Activated gamma-delta T cell treated with anti-CD3 and anti-CD28 coated beads, Interleukin-2, amount 50 U/mL, for 16 hours (primary cell): ENCODE measurements at places on chromosomes 12 and 14.

DNA sequence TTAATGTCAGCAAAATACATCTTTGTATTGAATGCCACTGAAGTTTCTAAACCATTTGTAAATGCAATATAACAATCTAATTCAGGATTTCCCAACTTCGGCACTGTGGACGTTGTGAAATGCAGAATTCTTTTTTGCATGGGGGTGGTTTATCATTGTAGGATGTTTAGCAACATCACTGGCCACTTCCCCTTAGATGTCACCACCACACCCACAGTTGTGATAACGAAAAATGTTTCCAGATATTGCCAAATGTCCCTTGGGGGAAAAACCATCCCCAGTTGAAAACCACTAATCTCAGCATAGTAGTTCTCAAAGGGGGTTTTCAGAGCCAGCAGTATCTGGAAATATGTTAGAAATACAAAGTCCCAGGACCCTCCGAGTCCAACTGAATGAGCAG lies 203.3 kb downstream of the NAV3 start:
- no peak for DNase-seq

DNA sequence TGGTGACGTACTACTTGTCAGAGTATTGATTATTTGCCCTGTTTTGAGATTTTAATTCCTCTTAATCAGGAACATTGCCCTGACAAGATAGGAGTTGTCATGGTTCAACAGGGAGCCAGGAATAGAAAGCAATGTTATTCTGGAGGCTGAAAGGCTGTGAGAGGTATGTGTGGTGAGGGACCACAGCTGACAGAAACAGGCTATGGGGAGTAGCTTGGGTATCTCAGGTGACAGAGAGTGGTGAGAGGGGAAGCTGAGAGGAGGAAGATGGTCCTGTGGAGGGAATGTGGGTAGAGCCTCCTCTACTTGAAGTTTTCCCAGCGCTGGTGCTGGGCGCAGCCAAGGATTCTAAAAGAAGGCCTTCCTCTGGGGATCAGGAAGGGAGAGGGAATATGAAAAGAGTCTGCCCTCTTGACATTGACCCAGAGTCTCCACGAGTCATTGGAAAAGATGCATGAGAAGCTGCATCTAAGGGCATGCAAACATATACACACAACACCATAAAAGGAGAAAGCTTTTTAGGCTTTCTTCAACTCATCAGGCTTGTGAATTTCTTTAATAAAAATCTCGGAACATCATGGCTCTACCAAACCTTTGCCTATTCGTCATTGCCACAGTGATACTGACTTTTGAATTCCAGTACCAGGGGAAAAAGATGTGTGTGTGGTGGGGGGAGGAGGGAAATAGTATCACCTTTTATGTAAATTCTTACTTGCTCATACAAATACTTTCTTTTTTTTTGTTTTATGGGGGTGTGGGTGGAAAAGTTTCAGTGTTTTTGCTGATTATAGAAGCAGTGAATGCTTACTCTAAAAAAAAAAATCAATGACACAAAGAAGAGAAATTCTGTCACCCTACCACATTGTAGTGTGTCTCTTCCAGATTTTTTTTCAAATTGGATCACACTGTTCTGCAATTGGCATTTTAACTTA lies 39.9 kb upstream of the DHRS7 start:
- no peak for DNase-seq

DNA sequence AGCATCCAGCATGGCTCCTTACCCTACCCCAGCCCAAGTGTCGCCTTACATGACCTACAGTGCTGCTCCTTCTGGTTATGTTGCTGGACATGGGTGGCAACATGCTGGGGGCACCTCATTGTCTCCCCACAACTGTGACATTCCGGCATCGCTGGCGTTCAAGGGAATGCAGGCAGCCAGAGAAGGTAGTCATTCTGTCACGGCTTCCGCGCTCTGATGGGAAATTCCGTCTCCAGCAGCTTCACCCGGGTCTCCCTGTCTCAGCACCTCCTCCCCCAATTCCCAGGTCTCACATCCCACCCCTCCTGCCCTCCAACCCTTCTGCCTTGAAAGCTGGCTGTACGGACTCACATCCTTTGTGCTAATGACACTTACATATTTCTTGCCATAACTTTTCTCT lies 14.6 kb downstream of the PAX9 start:
- no peak for DNase-seq

DNA sequence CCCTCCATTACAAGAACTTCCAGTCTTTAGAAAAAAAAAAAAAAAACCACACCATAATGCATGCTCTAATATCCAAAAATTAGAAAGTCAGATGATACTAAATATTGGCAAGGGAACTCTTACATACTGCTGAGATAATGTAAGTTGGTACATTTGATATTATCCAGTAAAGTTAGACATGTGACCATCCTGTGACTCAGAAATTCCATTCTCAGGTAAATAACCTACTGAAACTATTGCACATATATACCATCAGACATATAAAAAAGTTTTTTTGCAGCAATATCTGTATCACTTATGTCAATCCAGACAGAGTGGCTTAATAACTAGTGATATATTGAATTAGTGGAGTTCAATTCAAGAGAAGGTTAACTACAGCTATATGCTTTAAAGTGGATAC lies 63.5 kb downstream of the KITLG start:
- no peak for DNase-seq

DNA sequence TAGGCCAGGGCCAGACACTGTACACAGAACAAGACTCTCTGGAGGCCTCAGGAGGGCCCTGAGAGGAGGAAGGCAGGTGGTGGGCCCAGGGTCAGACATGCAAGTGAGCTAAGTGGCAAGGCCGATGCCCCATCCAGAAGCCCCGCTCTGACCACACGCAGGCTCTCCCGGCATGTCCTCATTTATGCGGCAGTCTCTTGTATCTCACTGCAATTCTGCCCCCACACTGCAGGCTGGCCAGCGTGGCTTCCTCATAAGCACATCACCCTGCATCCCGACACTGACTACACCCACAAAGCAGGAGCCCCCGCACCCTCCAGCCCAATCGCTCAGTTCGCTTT lies 17.5 kb downstream of the SSH1 start:
- DNase-seq, result no peak

GRCh38 chr14:89957791-89958190 lies 2.1 kb downstream of the TDP1 start:
- DNase-seq, result no peak

DNA sequence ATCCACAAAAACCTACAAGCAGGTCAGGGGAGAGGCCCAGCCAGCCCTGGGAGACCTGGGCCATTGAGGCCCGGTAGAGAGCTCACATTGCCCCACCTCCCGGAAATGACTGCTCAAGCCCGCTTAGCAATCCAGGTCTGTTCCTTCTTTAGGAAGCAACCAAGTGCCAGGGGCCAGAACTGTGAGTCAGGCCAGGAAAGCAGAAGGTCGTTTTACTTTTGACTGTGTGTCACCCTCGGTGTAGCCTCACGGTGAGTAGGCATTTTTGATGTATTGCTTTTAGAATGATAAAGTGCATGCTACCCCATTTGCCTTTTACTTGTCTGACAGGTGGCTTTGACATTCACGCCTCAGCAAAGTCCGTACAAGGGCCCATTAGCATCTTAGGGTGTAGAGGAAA lies 25.4 kb upstream of the PWP1 start:
- no peak for DNase-seq

DNA sequence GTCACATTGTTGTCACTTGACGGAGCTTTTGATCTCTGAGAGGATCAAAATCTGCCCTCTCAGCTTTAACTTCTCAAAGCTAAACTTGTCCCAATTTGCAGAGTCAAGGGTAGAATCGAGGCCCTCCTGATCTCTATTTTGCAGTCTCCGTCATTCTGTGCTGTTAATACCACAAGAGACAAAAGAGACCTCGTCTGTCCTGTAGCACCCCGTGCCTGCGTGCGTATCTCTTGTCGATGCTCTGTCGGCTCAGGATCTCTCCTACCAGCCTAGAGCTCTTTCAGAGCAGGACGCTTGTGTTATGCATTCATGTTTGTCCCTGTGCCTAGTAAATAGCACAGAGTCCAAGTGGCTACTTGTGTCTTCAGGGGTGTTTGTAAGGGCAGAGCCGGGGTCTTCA lies 5.1 kb downstream of the EVL start:
- no peak for DNase-seq

DNA sequence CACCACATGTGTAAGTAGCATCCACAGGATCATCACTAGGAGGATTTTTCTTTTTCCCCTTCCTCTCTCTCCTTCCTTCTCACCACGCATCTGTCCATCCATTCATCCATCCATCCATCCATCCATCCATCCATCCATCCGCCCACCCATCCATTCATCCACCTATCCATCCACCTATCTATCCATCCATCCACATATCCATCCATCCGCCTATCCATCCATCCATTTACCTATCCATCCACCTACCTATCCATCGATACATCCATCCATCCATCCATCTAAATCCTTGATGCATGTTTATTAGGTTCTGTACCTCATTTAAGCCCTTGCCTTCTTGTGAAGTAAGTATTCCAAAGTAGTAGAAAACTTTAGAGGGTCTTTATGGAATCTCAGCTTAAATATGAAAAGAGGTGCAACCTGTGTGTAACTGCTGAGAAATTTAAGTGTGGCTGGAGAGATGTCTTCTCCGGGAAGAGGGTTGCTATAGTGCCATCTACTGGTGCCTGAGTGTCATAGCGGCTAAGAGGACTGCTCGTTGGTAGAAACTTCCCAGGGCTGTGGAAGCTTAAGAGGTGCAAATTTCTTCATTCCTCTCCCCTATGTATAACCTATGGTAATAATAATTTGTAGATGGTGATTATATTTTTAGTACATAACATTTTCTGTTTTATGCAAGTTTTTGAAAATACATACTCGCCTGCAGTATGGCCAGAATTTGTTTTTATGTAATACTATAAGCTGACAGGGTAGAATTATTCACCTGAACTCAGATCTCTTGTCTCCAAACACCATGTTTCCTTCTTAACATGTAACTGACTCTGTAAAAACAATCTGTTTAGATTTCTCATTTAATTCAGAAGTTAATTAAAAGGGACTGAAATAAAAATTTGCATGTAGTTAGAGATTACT lies 46.0 kb downstream of the MYO1H start:
- DNase-seq, result peak; percentile 3

DNA sequence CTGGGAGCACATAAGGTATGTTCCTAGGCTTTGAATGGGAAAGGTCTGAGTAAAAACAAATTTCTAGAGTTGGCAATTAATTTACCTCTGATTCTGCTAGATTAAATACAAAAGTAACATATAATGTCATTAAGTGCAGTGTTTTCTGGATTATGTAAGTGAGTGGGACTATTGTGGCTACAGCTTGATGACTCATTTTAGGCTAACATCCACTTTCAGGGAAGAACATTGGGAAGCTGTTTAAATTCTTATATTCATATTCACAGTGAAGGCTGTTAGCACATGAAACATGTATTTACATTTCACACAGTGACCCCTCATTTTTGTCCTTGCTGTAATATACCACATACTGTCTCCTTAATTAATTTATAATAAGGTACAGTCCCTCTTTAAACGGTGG lies 13.2 kb upstream of the BMAL2 start:
- DNase-seq, result no peak

- DNase-seq, result no peak
Measured at GRCh38 chr14:60226298-60226697, 22.7 kb upstream of the PPM1A start.
